Urothelium cell line (cell line): ENCODE measurements at places on chromosomes 16 and 17.

DNA sequence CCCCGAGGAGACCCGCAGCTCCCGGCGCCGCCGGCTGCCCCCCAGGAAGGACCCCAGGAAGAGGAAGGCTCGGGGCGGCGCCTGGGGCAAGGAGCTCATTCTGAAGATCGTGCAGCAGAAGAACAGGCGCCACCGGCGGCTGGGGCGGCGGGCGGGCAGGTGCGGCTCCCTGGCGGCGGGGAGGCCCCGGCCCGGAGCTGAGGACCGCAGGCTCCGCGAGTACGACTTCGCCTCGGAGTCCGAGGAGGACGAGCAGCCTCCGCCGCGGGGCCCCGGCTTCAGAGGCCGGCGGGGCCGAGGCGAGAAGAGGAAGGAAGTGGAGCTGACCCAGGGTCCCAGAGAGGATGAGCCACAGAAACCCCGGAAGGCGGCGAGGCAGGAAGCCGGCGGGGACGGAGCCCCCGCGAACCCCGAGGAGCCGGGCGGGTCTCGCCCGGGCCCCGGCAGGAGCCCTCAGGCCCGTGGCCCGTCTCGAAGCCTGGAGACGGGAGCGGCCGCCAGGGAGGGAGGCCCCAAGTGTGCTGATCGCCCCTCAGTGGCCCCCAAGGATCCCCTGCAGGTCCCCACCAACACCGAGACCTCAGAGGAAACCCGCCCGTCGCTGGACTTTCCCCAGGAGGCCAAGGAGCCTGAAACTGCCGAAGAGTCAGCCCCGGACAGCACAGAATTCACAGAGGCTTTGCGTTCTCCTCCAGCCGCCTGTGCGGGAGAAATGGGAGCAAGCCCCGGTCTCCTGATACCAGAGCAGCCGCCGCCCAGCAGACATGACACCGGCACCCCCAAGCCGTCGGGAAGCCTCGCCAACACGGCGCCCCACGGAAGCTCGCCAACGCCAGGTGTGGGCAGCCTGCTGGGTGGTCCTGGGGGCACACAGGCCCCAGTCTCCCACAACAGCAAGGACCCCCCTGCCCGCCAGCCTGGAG, 22.3 kb upstream of the ZFPM1 start:
- no peak for DNase-seq

GRCh38 chr17:68807998-68808772, 147.0 kb downstream of the ABCA8 start:
- no peak for DNase-seq

- DNase-seq: no peak
Observed at GRCh38 chr17:705863-706262, 8.8 kb downstream of the VPS53 start.

DNA sequence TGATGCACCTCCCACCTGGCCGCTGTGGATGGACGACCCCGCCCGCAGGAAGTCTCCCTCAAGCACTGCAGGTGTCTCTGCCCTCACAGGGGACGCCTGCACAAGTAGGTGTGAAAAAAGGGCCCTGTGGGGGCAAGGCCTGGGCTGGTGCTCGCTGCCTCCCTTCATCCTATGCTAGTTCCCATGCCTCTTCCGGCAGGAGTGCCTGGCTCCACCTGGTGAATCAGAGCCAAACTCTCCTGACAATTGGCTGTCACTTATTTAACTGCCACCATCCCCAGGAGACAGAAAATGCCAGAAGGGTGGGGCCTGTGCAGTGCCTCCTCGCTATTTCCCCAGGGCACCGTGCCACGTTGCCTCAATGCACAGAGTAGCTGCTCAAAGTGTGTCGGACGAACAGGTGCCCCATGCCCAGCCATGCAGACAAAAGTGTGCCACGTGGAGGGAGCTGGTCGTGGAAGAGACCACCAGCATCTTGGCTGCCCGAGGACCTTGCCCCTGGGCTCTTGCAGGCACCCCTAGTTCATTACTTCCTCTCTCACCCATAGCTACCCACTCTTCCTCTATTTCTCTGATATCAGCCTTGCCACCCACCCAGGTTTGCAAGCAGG, 170.7 kb downstream of the SEC14L1 start:
- DNase-seq: no peak

GRCh38 chr16:56938664-56939513, 6.9 kb downstream of the HERPUD1 start:
- DNase-seq: no peak

GRCh38 chr17:15502369-15503112, 35.1 kb upstream of the CDRT4 start:
- peak; percentile 75 for DNase-seq

- no peak for DNase-seq
Observed at GRCh38 chr16:83705856-83706255, 101.9 kb upstream of the HSBP1 start.

DNA sequence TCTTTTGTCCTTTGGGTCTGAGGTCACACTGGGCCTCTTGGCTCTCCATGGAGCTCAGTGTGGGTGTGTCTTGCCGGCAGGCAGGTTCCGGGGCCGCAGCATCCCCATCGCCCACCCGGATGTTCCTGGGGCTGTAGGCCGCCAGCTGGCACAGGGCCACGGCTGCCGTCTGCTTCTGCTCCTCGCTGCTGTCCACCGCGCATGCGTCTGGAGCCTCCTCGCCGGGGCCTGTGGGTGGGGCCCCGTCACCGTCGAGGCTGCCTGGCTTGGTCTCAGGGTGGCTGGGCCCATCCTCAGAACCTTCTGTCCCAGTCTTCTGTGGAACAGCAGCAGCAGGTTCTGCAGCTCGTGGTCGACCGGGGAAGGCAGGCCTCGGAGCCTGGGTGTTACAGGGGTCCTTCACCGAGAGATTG, 9.6 kb downstream of the ZNF750 start:
- no peak for DNase-seq
